Astrocyte of the spinal cord (primary cell): ENCODE measurements at places on chromosomes 13 and 19.

- no peak for DNase-seq
Observed at GRCh38 chr13:22201375-22201925, 530.6 kb downstream of the FGF9 start.

- DNase-seq: peak; percentile 14
Observed at GRCh38 chr19:35318679-35319448, 10.1 kb upstream of the CD22 start.

- DNase-seq: no peak
Observed at GRCh38 chr19:47703301-47703700, 9.9 kb upstream of the EHD2 start.

- DNase-seq: no peak
Observed at GRCh38 chr13:34578471-34578870, 363.6 kb upstream of the NBEA start.

- no peak for DNase-seq
Observed at GRCh38 chr13:99813336-99814095, 158.1 kb downstream of the ZIC5 start.

DNA sequence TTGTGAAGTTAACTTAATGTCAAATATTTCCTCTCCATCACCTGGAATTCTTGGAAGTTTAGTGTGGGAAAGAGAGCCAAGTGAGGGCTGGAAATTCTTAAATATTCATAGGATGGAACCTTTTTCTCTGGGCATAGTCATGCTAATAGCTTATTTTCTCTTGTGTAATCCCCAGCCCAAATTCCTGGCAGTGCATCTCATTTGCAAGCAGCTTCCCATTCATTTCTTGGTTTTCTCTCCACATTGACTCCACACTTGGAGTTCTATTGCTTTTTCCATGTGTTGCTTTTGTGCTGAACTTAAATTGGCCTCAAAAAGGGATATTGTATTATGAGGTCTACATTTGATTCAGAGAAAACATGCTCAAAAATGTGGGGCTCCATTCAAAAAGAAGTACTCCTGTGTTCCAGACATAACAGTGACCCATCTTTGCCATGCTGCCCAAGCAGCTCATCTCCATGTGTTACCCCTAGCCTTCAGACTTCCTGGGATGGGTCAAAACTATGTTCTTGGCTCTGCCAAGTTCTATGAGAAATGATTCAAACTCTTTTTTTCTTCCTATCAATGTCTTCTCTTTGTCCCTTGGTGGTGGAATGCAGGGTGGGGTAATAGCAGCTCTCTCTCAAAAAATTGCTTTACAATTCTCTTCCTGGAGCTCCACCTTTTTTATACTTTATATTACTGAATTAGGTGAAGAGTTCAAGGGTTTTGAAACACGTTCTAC is 2471.5 kb downstream of the PCDH9 start:
- DNase-seq: peak; percentile 7

DNA sequence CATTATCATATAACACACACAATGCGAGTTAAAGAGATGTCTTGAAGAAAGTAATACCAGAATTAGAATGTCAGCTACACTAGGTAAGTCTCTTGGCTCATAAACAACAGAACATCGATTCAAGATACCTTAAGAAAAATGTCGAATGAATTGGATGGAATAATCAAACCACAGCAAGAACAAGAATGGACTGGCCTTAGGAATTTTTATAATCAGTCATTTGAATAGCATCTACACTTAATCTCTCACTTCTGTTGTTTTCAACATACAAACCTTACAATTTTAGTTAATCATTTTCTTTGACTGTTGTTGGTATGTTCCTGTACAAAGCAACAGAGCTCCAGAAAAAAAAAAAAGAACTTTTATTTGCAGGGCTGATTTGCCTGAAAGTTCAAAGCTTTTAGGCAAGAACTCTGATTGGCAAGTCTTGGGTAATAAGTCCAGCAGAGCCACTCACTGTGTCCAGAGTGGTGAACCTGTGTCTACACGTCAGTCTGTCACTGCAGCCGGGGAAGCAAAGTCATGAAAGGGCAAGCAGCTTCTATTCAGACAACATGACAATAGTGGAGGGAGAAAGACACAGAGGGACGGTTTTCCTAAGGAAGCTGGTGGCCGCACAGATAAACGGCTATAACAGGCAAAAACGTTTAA is 1026.1 kb upstream of the MIR17HG start:
- no peak for DNase-seq

DNA sequence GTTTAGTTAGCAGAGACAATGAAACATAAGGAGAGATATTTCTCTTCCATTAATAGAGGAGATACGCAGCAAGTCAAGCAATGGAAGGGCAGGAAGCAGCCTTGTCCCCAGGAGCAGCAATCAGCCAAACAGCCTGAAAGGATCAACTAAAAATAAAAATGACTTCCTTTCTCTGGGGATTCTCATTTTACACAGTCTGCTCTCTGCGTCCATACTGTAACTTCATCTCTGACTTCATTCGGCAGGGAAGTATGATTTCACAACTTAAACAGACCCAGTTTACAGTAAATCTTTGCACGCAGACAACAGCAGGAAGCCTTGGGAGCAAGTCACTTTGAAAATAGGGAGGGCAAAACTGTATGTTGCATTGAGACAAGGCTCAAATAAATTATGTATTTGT is 826.7 kb downstream of the DIAPH3 start:
- DNase-seq: no peak

GRCh38 chr13:23467932-23468278 is 34.4 kb upstream of the SACS start:
- DNase-seq: no peak

DNA sequence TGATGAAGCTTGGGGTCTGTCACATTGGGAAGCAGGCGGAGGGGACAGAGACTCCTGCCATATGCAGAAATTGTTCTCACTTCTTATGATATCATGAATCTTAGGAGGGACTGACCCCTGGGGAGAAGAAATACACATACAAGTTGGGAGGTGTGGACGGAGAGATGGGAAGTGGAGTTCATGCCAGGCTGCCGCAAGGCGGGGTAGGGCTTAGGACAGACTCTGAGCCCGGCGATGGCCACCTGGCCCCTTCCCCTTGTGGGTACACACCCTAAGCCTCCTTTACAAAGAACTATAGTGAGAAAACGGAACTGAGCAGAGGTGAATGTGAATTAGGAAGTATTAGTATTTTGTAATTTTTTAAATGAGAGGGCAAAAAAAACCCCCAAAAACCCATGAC is 177.0 kb upstream of the IRS2 start:
- no peak for DNase-seq

DNA sequence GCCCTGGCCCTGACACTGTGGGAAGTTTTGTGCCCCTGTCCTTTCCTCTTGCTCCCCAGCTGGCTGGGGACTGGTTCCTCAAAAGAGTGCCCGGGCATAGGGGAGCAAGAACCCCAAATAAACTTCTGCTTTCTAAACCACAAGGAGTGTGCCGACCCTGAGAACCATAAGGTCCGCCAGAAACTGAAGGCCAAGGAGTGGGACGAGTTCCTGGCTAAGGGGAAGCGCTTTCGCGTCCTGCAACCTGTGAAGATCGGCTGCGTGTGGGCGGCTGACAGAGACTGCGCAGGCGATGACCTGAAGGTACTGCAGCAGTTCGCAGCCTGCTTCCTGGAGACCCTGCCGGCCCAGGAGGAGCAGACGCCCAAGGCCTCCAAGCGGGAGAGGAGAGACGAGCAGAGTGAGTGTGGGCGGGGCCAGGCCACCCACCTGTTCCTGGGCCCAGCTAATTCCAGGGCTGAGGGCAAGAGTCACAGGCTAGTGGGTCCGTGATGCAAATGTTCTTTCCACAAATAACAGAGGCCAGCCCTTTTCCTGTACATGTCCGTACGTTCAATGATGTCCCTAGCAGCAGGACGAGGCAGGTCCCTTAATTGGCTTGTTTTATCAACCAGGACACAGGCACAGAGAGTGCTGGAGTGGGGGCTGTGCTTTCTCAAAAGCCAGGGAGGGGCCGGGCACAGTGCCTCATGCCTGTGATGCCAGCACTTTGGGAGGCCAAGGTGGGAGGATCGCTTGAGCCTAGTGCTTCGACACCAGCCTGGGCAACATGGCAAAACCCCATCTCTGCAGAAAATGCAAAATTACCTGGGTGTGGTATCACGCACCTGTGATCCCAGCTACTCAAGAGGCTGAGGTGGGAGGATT is 25.6 kb downstream of the UBXN6 start:
- DNase-seq: no peak

GRCh38 chr19:49361438-49362047 is 673 bp downstream of the TEAD2 start:
- DNase-seq: peak; percentile 89

- no peak for DNase-seq
Observed at GRCh38 chr19:2033825-2034159, 17.3 kb downstream of the MKNK2 start.

DNA sequence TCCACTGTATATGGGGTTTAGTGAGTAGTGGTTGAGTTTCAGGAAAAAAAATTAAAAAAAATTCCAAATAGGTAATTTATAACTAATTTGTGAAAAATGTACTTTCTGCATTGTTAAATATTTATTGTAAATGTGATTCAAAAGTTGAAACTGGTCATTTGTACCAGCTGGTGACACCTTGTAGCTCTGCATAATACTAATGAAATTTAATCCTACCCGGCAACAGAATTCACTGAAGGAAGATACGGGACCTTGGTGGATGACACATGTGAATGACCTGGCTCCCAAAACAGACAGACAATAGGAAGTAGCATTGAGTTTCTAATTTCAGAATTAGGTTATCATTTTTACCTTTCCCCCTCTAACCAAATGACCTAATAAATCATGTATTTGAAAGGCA is 73.8 kb downstream of the SLITRK6 start:
- no peak for DNase-seq

DNA sequence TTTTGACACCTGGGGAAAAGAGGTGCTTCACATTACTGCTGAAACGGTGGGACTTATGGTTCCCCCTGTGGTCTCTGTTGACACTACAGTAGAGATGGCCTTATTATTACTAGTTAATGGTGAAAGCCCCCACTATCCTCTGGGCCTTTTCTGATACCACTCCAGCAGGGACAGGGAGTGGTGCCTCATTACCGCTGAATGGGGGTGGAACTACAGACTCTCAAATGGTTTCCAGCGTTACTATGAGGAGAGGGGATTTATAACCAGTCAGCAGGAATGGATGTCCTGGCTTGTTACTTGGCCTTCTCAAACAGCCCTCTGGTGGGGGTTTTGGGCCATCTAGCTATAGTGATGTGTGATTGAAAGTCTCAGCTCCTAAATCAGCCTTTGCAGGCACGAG is 96.7 kb upstream of the DIAPH3 start:
- DNase-seq: no peak

GRCh38 chr19:4722671-4723594 is 709 bp downstream of the DPP9 start:
- peak; percentile 40 for DNase-seq

DNA sequence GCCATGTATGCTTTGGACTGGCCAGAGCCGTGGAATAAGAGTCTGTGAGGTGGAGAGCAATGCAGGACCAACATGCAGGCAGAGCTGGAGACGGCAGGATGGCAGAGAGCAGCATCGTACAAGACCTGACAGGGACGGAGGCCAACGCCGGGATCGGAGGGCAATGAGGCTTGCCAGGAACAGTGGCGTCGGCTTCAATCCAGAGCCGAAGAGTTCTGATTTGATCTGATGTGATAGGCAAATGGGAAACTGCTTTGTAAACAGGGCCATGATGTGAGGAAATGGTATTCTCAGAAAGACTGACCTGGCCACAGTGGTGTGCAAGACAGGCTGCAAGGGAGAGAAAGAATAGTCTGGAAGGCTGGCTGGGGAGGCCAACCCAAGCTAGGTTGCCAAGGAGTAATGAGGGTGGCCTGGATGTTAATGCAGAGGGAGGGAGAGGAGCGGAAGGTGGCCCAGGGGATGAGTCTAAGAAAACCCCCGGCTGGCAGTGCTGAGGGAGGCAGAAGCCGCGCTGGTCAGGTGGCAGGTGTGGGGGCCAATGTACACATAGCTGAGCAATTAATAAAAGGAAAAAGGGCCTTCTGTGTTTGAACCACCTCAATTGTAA is 26.7 kb downstream of the RCBTB2 start:
- no peak for DNase-seq

- no peak for DNase-seq
Observed at GRCh38 chr13:95822303-95822702, 145.4 kb downstream of the DNAJC3 start.

GRCh38 chr13:62611343-62611742 is 1195.7 kb upstream of the PCDH20 start:
- DNase-seq: no peak

GRCh38 chr13:50016444-50016843 is 1.2 kb downstream of the KCNRG start:
- peak; percentile 66 for DNase-seq

DNA sequence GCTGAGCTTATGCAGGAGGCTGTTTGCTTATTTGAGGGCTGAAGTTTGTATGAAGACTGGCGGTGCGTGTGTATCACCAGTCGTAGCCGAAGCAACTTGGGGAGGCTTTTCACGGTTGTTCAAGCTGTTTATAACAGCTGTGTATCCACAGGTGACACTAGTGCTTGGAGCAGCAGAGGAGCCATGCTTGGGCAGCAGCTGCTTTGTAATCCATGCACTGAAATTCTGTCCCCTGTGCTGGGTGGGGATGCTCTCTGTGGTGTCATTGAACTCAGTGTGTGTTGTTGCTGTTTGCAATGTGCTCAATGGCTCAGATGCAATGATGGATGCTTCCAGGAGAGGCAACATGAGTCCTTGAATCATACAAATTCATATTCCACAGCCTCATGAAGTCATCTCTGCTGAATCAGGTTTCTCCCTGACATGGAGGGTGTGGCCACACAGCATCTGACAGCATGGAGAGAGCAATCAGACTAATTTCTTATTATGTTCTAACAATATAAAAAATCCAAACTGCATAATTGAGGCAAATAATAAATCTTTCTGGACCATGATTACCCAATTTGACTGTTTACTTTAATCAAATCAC is 18.8 kb upstream of the GTF3A start:
- no peak for DNase-seq

- DNase-seq: no peak
Observed at GRCh38 chr13:98974053-98974452, 3.8 kb downstream of the DOCK9 start.

DNA sequence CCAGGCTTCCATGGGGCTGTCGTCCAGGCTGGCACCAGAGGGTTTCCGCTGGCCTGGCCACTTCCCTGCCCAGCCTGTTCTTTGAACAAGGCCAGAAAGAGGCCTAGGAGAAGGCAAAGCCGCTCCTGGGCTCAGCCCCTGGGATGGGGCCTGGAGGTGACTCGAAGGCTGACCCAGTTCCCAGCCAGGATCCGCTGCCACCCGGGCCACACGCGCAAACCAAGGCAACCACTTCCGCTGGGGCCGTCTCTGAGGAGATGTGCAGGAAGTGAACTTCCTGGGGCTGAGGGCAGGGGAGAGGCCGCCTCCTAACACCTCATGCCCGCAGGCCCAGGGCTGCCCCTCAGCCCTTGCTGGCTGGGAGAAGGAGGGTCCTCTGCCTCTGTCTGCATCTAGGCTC is 15.2 kb downstream of the PLEKHF1 start:
- DNase-seq: no peak
